ENCODE measurements at places on chromosomes 7 and 10.

GRCh38 chr10:63256009-63256773 lies 123.1 kb downstream of the NRBF2 start:
- DNase-seq, result no peak

GRCh38 chr10:30748152-30748973 lies 118.8 kb upstream of the LYZL2 start:
- no peak for DNase-seq

GRCh38 chr10:22997096-22997495 lies 69.2 kb downstream of the ARMC3 start:
- no peak for DNase-seq

GRCh38 chr7:159063046-159063840 lies 81.4 kb downstream of the VIPR2 start:
- DNase-seq, result no peak

DNA sequence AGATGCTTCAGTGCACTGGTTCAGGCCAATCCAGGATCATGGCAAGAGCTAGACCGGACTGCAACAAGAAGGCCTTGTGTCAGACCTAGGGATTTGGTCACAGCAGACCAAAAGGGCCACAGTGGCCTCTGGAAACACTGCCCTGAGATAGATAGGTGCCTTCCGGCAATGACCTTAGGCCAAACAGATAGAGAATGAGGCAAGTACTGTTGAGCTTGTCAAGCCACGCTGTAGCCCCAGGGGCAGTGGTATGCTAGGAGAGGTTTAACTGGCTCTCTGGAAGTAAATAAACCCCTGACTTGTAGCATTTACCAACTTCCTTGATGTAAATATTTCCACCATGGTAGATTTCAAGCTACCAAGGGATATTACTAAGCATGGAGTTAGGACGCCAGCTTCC lies 197.5 kb downstream of the GRID1 start:
- DNase-seq, result no peak

DNA sequence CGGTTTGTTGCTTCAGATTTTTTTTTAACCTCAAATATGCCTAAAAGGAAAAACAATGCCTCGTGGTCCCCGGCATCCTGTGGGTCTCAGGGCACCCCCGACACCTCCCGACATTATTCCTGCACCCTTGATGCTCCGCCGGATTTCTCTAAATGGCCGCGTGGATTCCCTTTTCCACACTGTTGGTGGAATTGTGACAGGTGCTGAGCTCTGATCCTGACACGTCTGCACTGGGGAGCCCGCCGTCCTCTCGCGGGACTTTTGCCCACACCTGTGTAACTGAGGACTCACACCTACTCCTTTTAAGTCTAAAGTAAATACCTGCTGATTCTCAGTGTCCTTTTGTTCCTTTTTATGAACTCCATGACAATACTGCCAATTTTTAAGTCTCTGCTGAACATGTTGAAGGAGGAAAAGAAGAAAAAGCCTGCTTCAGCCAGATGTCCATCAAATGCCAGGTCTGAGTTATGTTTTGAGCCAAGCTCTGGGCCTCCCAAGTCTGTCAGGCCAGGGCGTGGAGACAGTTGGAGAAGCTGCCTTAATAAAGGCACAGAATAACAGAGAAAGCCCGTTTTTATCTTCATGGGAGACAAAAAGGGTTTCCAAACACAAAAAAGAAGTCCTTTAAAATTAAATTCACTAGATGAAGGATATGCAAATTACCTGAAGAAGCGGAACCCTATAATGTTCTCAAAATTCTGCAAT lies 568.2 kb downstream of the DNAJB6 start:
- DNase-seq, result no peak

DNA sequence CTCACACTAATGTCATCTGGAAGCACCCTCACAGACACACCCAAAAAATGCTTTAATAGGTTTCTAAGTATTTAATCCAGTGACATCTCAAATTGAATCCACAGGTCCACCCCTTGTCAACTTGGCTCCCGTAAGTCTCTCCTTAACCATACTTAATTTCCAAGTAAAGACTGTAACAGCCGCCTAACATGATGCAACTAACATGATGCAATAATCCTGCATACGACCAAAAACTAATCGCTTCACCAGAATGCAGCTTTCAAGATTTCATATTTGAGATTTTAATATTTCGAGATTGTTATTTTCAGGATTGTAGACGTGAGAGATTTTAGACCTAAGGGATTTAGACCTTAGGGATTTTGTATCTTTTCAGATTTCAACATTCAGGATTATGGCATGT lies 3.7 kb upstream of the HDAC9 start:
- DNase-seq, result no peak

DNA sequence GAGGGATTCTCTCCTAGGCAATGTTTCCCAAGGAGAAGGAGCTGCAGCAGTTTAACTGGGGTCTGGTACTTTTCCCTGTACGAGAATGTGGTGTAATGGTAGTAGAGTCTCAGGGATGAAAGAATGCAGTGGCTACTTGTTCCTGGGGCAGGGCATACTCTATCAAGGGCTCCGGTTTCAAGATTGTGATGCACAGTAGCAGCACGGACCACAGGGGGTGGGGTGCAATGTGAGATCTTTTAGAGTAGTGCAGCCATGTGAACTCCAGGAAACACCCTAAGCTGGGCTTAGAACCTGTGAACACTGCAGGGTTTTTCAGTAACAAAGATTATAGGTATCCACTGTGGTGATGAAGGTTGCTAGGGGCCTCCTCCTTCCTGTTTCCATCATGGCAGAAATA lies 903.9 kb downstream of the NRG3 start:
- DNase-seq, result no peak

DNA sequence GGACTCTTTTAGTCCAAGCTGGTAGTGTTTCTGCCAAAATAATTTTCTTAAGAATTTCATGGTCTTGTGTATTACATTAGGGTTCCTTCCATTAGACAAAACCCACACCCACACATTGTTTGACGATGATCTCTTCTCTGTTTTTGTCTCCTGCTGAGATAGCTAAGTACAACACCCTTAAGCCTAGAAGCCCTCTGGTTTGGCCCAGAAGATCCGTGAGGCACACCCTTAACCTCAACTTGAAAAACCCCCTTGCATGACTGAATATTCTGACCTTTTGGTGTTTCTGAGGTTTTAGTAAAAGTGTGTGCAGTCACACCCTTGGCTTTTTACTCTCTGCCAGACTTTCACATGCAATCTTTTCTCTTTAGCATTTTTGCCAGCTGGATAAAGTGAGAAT lies 29.3 kb upstream of the ERCC6 start:
- DNase-seq, result no peak

GRCh38 chr7:39407137-39407536 lies 159.1 kb upstream of the YAE1 start:
- no peak for DNase-seq

GRCh38 chr7:34928052-34928451 lies 109.2 kb downstream of the DPY19L1 start:
- no peak for DNase-seq

- no peak for DNase-seq
These were observed 265.7 kb upstream of the BMPER start for GRCh38 chr7:33639552-33640197.

DNA sequence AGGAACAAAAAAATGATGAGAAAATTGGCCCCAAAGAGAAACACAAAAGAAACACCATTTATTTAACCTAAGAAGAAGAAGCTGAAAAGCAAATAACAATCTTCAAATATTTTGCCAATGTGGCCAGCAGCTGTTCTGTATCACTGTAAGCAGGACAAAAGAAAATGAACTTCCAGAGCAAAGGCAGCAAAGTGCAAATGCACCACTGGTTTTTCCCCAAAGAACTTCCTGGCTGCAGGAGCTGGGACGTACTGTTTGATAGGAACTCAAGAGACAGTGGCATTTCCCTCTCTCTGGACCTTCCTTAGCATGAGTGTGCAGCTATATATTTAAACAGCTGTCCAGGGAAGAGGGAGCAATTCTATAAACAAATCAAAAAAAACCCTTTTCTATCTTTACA lies 60.4 kb downstream of the RNLS start:
- DNase-seq, result no peak

- DNase-seq, result no peak
These were observed 132.9 kb downstream of the PIP4K2A start for GRCh38 chr10:22581461-22581860.

GRCh38 chr7:23491502-23491901 lies 21.2 kb upstream of the IGF2BP3 start:
- DNase-seq, result no peak

GRCh38 chr7:128381161-128381821 lies 19.8 kb upstream of the PRRT4 start:
- DNase-seq, result no peak

DNA sequence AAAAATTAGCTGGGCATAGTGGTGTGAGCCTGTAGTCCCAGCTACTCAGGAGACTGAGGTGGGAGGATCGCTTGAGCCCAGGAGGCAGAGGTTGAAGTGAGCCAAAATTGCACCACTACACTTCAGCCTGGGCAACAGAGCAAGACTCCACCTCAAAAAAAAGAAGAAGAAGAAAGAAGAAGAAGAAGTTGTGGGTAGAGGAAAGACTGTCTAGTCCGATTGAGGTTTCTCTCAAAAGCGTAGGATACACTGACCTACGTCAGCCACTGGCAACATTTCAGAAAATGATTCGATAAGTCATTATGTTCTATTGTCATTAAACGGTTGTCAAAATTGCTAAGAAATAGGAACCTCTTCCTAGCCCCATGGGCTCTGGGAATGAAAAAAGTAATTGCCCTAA lies 22.3 kb upstream of the RHBDD2 start:
- DNase-seq, result no peak

GRCh38 chr10:70092389-70092718 lies 39.7 kb downstream of the MACROH2A2 start:
- DNase-seq, result no peak

- no peak for DNase-seq
These were observed 117.5 kb downstream of the NRF1 start for GRCh38 chr7:129728875-129729467.

GRCh38 chr10:129621693-129622092 lies 154.7 kb downstream of the MGMT start:
- DNase-seq, result no peak

DNA sequence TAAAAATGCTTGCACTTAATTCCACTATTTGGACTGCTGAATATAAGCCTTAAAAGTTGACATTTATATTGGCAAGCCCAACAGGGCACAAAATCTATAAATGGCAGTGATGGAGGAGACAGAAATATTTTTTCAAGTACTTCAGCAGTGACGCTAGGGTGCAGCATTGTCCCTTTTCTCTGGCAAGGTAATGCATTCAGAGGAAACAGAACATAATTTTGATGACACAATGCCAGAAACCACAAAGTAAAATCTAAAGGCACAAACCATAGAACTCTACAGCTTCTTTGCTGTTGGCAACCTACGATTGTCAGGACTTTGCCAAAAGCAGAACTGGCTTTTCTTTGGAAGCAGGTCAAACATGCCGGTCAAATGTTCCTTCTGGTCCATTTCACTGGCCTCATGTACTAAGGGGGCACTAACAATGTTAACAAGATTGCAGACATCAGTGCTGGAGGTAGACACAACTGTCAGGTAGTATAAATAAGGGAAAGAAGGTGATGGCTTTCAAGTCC lies 30.9 kb upstream of the FAM133B start:
- peak; percentile 70 for DNase-seq

DNA sequence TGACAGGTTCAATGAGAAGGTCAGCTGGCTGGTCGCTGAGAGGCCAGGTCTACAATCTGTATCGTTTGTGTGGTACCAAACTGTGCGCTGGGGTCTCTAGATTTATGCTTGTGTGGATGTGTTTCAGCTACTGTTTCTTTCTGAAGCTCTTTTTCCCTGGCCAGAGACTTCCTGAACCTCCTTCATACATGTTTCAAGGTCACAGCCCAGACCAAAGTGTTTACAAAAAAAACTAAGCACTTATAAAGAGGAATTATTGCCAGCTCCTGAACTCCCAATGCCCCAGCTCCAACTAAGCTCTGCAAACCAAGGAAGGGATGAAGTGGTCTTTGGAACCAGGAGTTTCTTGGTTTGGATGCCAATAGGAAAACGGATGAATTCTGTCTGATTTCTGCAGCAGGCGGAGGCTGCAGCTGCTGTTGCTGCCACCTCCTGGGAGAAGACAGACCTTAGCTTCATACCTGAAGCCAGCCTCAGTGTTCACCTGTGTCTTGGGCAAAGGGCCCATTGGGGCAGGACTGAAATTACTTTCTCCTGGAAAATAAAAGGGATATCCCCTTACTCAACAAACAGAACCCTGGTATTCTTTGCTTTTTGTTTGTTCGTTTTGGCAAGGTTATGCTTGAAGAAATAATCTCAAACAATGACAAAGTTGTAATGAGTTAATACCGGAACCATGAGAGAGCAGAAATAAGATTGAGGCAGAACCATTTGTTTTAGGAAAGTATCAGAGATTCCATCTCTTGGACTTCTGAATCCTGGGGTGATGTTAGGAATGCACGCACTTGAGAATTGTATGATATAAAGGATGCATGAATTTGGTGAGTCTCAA lies 24.6 kb upstream of the MKLN1 start:
- no peak for DNase-seq

DNA sequence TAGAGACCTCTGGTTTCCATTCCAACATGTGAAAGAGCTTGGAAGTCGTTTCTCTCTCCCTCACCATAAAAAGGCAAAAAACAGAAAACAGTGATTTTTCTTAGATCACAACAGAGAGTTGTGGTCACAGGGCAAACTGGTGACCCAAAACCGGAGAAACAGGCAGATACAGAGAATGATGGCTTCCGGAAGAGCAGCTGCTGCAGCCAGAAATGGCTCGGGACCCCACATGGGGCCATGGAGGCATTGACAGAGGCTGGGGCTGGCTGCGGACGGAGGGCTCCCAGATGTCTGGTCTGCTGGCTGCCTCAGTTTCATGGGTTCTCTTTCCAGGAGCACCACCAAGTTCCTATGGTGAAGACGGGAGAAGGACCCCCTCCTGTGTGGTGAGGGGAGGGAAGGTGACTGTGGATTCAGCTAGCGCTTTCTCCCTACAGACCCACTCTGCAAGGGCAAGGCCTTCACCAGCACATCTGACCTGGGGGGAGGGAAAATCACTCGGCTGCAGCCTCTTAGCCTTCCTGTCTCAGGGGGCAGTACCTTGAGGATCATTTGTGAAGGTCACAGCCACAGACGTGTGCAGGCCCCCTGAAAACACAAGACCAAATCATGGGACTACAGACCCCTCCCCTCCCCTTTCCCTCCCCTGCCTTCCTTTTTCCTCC lies 81.4 kb downstream of the WDR37 start:
- no peak for DNase-seq

DNA sequence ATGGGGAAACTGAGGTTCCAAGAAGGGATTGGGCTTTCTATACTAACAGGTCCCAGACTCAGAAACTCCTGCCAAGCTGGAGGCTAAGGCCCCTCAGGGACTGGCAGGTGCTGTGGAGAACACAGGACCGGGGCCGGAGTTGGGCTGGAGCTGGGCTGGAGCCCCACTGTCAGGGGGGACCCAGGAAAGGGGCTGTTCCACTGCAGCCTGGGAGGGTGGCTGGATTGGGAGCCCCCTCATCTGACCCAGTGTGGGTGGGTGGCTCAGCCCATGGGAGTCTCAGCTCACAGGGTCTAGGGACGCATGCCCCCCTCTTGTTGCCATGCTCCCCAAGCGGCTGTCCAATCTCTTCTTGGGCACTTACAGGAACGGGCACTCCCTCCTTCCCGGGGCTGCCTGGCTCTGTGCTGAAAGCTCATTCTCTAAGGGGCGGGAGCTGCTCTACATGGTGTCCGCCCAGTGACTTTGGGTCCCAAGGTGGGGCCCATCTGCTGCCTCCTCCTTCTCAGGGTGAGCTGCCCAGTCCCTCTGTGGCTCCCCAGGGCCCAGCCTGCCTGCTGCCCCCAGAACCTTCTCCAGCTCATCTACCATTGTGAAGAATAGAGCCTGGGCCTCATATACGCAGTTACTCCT lies 126.5 kb downstream of the MYL10 start:
- no peak for DNase-seq

- DNase-seq, result no peak
These were observed 231.3 kb upstream of the CELF2 start for GRCh38 chr10:10786109-10787090.

- DNase-seq, result no peak
These were observed 2.7 kb upstream of the CYP3A7 start for GRCh38 chr7:99737726-99738125.

All from NCI-H2029 treated with DMSO at 0.1 percent for 48 hours (cell line).